Adrenal gland (tissue), 19 donors: ENCODE measurements at places on chromosomes 3 and 15. TPM values are rescaled to one million over a fixed set of nuclear protein-coding genes. Genes with fewer than 3 reads are reported as not detected.
A peak's percentile ranks its signal among the peaks of the same experiment; 100 is the strongest.

Gene CIB2
- total RNA-seq = 9.1 TPM

Gene SHF
- 16.2 TPM for total RNA-seq

Gene GATA2
- total RNA-seq = 6.4 TPM

Gene IL12A
- 0.91 TPM for total RNA-seq

Gene PATL2
- 5.6 TPM for total RNA-seq

Gene NTRK3
- total RNA-seq = 2.3 TPM

GRCh38 chr3:16816048-16816780, 68.5 kb upstream of the PLCL2 start:
- H3K4me1 ChIP-seq = no peaks in the 10 kb centered on the region
- no peaks in the 10 kb centered on the region for H3K27me3 ChIP-seq
- H3K36me3 ChIP-seq = no peaks in the 10 kb centered on the region
- no peak overlapping the region for H3K27ac ChIP-seq
- no peak overlapping the region for H3K4me3 ChIP-seq

GRCh38 chr3:77191640-77192039, 151.7 kb downstream of the ROBO2 start:
- no peaks in the 10 kb centered on the region for H3K4me1 ChIP-seq
- no peaks in the 10 kb centered on the region for H3K36me3 ChIP-seq
- DNase-seq = no peak
- H3K27me3 ChIP-seq = no peaks in the 10 kb centered on the region
- H3K27ac ChIP-seq = no peak overlapping the region
- H3K4me3 ChIP-seq = no peak overlapping the region

DNA sequence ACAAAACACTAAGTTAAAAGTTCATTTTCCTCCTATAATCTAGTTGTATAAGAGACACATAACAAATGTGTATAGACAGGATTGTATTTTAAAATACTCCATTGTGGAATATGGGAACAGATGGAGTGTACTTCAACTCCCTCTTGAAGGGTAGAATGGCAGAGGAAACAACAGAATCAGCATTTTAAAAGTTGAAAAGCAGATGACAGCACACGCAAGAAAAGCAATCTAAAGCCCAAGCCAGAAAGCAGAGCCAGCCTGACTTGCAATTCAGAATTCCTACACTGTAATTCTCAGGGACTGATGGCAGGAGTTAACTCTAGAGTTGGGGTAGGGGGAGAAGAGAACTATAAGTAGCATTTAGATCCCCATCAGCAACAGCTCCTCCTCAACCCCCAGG, 22.8 kb downstream of the MORC1 start:
- no peak overlapping the region for H3K27ac ChIP-seq
- no peak overlapping the region for H3K4me3 ChIP-seq
- H3K27me3 ChIP-seq = no peaks in the 10 kb centered on the region
- H3K4me1 ChIP-seq = no peaks in the 10 kb centered on the region
- DNase-seq = no peak

DNA sequence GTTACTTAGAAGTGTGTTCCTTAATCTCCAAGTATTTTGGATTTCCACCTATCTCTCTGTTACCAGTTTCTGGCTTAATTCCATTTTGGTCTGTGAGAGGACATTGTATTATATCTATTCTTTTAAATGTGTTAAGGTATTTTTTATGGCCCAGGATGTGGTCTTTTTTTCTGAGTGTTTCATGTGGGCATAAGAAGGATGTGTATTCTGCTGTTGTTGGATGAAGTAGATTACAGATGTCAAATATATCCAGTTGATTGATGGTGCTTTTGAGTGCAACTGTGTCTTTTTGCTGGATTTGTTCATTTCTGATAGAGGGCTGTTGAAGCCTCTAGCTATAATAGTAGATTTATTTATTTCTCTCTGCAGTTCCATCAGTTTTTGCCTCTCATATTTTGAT, 136.5 kb upstream of the AZI2 start:
- H3K27me3 ChIP-seq = no peaks in the 10 kb centered on the region
- no peak for DNase-seq
- H3K27ac ChIP-seq = no peak overlapping the region
- no peaks in the 10 kb centered on the region for H3K36me3 ChIP-seq
- H3K4me1 ChIP-seq = no peaks in the 10 kb centered on the region

GRCh38 chr3:100149713-100150415, 35.6 kb upstream of the FILIP1L start:
- no peak for DNase-seq
- H3K4me1 ChIP-seq = peaks cover 21% of the 10 kb centered on the region
- no peak overlapping the region for H3K4me3 ChIP-seq

DNA sequence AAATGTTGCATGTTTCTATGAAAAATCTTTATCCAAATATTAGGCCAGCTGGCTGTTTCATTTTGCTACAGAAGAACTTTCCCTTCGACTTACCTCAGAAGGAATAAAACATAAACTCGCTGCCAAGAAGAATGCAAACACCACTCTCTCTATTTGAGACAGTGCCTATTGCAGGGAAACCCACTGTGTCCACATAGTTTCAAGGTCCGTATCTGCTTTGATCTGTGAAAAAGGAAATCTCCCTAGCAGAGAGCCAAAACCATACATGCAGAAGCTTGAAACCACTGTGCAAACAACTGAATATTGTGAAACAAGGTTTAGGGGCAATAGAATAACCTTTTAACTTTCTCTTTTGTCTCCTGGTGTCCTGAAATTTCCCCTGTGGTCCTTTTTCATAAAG, 35.0 kb upstream of the CAPN7 start:
- H3K4me3 ChIP-seq = peak overlapping the region; percentile 9
- no peaks in the 10 kb centered on the region for H3K27me3 ChIP-seq
- no peaks in the 10 kb centered on the region for H3K4me1 ChIP-seq

DNA sequence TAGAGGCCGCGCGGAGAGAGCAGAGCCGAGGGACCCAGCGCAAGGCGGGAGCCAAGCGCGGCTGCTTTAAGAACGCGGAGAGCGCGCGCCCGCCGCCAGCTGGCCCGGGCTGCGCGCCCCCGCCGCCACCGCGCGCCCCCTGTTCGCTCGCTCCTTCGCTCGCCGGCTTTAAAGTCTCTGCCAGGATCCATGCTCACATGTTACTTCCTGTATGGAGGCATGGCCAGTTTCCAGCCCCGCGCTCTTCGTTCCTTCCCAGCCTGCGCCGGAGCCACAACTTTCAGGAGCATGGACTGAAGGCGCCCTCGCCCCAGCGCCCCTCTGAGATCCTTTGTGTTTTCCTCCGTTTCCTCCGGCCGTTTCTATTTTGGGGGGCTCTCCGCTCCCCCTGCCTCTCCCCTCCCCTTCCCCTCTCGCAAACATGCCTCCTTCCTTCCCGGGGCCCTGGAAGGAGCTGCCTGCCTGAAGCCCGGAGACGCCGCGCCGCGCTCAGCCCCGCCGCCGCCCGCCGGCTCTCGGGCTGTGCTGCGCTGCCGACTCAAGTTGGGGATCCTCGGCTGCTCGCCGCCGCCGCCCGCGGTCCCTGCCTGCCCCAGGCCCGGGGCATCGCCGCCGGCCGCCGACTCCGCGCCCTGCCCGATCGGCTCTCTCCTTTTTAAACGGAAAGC, at the start of gene PTPRG:
Gene PTPRG, plus strand, starts transcription at position 198 of the 668 bp plus-strand sequence. CDS start 717 bp downstream, outside the sequence.
- no peaks in the 10 kb centered on the region for H3K4me1 ChIP-seq
- H3K4me3 ChIP-seq = peak within 1 kb of the TSS; percentile 71
- no peaks in the 10 kb centered on the region for H3K36me3 ChIP-seq
- peak; percentile 90 for DNase-seq
- H3K27ac ChIP-seq = peak within 1 kb of the TSS; percentile 97

DNA sequence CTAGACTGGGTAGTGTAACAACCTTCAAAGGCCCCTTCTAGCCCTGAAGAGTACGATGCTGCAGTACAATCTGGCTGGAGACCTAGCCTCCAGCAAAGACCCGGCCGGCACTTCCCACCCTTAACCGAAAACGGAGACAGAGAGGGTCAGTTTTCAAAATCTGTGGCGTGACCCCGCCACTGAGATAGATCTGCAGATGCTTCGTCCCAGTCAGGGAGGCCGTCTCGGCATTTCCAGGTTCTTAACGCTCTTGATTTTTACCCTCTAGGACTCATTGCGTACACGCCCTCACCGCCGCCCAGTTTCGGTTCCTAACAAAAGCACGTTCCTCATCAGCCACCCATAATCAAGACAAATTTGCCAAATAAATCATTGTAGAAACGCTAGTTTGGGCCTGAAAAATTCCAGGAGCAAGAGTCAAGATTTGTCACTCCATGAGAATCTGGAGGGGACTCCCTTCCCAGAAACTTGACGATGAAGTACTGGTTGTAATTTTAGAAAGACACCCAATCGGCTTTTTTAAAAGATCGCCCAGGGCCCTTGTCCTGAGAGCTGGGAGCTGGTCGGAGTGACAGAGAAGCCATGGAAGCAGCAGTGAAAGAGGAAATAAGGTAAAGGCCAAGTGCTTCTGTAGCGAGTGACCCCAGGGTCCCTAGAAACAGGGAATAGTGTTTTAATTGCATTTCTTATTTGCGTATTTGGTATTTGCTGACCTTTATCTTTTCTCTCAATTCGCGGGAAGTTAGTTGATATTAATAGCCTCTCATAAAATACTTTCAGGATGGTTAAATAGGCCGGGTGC, 868 bp upstream of the TMEM87A start:
- DNase-seq = peak; percentile 72
- H3K27ac ChIP-seq = peak overlapping the region; percentile 99
- peaks cover 10% of the 10 kb centered on the region for H3K36me3 ChIP-seq
- H3K4me1 ChIP-seq = peaks cover 48% of the 10 kb centered on the region
- H3K27me3 ChIP-seq = no peaks in the 10 kb centered on the region
- H3K4me3 ChIP-seq = peak overlapping the region; percentile 22

DNA sequence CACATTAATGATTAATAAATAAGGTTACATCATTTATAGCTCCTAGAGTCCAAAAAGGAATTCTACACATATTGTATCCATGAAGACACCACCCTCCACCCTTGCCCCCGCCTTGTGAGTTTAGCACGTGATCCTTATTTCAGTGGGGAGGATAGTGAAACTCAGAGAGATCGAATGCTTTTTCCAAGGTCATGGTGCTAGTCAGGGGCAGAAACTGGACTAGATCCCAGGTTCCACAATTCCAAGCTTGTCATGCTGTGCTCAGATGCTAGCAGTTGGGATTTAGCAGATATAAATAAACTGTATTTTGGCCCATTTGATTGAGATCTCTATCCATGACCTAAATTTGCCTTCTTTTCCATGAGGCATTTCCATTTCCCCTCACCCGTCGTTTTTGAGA, 227.4 kb upstream of the THRB start:
- no peaks in the 10 kb centered on the region for H3K36me3 ChIP-seq
- peak; percentile 61 for DNase-seq
- no peaks in the 10 kb centered on the region for H3K27me3 ChIP-seq
- H3K4me1 ChIP-seq = peaks cover 3% of the 10 kb centered on the region
- H3K27ac ChIP-seq = no peak overlapping the region
- no peak overlapping the region for H3K4me3 ChIP-seq

DNA sequence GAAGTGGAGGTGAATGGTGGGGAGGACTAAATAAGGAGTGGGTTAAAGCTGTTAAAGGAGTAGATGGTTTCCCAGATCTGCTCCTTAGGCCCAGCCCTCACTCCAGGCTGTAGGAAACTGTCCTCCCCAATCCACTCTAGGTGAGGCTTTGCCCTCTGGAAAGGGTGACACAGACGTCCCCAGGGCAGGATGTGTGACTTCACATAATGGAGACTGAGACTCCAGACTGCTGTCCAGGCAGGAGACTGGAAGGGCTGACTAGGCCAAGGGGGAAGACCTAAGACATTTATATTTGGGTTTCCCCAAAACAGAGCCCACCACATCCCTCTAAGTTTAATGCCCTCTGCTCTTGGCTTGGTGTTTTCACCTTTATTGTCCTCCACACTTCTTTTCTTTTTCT, 488.5 kb downstream of the SHQ1 start:
- H3K4me1 ChIP-seq = no peaks in the 10 kb centered on the region
- H3K36me3 ChIP-seq = no peaks in the 10 kb centered on the region
- peak; percentile 9 for DNase-seq
- H3K27me3 ChIP-seq = no peaks in the 10 kb centered on the region
- H3K4me3 ChIP-seq = no peak overlapping the region

- no peak for DNase-seq
- peaks cover 29% of the 10 kb centered on the region for H3K4me1 ChIP-seq
- no peaks in the 10 kb centered on the region for H3K27me3 ChIP-seq
- no peaks in the 10 kb centered on the region for H3K36me3 ChIP-seq
These were observed 40.9 kb downstream of the C2CD4A start for GRCh38 chr15:62107571-62108121.
